Left lung (tissue), 14 donors: ENCODE measurements at places on chromosomes 4 and X. TPM values are rescaled to one million over a fixed set of nuclear protein-coding genes. Genes with fewer than 3 reads are reported as not detected.

DNA sequence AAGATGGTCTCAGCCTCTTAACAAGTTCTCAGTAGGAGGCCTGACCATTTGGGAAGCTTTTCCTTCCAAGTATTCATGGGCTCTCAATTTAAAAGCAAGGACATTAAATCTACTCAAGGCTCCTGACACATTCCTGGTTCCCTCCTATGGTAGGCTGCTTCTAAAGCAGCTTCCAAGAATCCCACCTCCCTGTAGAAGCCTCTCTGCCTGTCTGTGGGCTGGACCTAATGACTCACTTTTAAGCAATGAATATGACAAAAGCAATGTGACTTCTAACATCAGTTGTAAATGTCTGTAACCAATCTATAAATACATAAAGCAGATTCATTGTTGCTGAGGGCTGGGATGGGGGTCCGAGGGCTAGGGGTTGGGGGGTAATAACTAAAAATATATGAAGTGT lies 99.5 kb upstream of the FAM9B start:
- DNase-seq, result no peak

The SLC4A4 gene
- 17.0 TPM for total RNA-seq

The NLGN3 gene
- 1.0 TPM for total RNA-seq

DNA sequence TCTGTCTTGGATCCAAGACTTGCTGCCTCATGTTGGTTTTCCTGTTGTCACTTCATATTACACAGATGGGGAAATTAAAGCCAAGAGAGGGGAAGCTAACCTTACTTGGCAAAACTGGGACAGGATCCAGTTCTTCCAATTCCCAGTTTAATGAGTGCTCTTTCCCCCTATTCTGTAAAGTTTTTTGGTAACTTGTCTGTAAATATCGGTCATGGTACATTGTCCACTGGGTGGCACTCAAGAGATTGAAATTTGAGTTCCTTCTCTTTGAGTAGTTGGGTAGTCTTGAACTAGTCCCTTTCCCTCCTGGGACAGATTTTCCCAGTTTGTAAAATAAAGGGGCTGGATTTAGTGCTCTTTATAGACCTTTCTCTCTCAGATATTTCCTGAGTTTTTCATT lies 12.4 kb upstream of the EOLA2 start:
- no peak for DNase-seq

DNA sequence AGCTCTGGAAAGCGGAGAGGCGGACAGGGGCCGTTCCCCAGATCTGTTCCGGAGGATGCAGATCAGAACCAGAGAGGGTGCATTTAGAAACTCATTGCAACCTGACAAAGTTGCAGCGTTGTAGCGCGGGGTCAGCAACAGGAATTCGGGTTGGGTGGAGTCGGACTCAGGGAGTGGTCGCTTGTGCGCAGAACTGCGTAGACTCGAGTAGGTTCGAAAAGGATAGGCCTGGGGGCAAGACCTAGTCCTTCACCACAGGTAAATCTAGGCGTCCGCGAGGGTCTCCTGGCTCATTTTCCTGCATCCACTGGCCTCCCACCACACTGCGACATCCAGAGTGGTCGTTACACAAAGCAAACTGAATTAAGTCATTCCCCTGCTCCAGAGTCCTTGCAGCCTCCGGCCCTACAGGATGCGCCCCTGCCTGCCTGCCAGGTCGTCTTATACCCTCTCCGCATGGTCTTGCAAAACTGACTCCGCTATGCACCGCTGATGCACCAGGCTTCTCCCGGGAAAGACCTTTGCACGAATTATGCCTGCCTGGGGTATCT lies 4.7 kb upstream of the ZNF518B start:
- no peak for DNase-seq

GRCh38 chrX:11137543-11138139 lies 26.5 kb downstream of the HCCS start:
- DNase-seq, result peak; percentile 24

- no peak for DNase-seq
Observed at GRCh38 chr4:145886871-145887240, 51.8 kb downstream of the ZNF827 start.

DNA sequence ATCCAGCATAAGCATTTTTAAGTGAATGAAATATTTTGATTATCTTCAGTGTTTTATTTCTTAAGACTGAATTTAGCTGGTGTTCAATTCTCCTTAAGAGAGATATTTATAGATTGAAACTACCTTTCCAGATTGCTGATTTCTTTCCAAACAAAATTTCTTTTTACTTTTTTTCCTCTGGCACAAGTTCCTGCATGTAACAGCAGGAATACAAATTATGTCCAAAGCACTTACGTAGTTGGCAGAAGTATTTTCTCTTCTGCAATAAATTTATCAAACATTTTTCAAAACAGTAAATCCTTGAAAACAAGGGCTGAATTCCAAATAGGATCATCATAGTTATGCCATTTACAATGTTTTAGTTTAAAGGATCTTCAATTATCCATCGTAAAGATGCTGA lies 412.6 kb downstream of the IQCM start:
- no peak for DNase-seq

The SYP gene
- total RNA-seq, result 3.0 TPM

The TAF7L gene
- total RNA-seq, result not detected

- DNase-seq, result no peak
Observed at GRCh38 chrX:38087594-38087993, 81.2 kb downstream of the SYTL5 start.

GRCh38 chr4:108336076-108336475 lies 167.3 kb upstream of the LEF1 start:
- no peak for DNase-seq

The DRD5 gene
- 0.09 TPM for total RNA-seq

The MAGEE2 gene
- total RNA-seq, result 0.24 TPM

The LRRC66 gene
- 0.18 TPM for total RNA-seq

GRCh38 chr4:168723020-168723419 lies 226.2 kb downstream of the PALLD start:
- no peak for DNase-seq

DNA sequence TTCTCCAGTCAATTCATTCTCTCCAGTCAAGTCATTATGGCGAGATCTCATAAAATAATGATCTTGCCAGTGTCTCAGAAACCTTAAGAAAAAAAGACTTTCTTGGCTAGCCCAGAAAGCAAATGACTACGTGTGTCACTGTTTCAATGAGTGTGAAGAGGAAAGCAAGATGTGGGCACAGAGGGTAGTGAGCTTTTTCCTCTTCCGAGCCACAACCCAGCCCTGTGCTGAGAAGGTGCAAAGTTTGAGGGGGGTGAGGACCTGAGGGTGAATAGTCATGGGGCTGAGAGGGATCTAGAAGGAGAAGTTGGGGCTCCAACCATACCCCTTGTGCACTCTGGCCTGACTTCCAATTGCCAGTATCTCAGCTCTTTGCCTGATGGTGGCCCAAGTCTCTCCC lies 85.6 kb upstream of the EGFL6 start:
- DNase-seq, result no peak

GRCh38 chrX:19715711-19716638 lies 171.4 kb downstream of the SH3KBP1 start:
- DNase-seq, result no peak

DNA sequence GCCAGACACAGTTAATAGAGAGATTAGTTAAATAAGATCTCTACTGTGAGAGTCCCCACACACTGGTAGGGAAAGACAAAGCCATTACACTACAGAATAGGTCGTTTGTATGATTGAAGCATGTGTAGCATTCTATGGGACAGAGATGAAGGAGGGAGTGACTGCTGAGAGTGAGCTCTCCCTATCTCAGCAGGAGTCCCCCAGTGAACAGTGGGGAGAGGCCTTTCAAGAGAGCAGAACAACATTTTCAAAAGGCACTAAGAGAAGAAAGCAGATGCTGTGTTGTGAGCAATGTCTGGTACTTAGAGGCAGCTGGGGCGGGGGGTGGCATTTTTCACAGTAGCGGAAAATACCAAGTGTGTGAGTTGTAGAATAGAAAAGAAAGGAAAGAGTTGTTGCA lies 413.6 kb downstream of the AFF2 start:
- no peak for DNase-seq

The SUPT20HL2 gene
- not detected for total RNA-seq

DNA sequence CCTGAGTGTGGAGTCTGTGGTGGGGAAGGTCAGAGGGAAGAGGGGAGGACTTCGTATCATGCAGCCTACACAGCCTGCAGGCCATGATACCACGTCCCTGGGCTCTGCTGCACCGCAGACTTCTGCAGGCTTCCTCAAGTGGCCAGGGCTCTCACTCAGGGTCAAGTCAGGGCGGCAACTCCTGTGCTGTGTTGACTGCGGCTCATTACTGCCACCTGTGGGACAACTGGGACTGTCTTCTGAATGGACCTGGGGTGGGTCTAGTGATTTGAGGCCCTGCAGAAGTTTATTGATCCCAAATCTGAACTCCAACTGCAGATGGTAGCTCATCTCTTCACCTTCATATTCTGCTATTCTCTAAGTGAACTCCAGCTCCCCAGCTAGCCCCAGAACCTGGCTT lies 167.1 kb downstream of the NSUN7 start:
- DNase-seq, result peak; percentile 61

GRCh38 chr4:14368391-14368790 lies 633.9 kb upstream of the CPEB2 start:
- no peak for DNase-seq

GRCh38 chr4:73762409-73762808 lies 22.0 kb downstream of the CXCL8 start:
- DNase-seq, result no peak

DNA sequence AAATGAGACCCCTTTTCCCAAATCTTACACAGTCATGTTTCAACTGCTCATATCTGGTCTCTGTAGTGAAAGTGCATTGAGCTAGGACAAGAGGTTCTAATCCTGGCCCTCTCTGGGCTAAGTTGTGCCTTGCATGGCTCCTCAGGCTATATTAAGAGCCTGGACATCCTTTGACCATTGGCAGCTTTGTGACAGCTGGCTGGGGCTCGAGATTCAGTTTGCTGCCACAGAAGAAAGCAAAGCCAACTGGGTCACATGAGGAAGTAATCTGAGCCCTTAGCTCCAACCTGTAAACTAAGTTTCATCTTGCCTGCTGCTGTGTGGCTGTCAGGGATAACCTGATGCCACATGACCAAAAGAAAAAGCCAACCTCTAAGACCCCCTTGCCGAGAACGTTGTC lies 51.8 kb upstream of the JADE1 start:
- DNase-seq, result no peak

GRCh38 chr4:54516556-54517215 lies 141.1 kb upstream of the KIT start:
- DNase-seq, result no peak

GRCh38 chr4:156378033-156378665 lies 424.5 kb upstream of the CTSO start:
- DNase-seq, result no peak

GRCh38 chr4:170589597-170590191 lies 499.9 kb upstream of the AADAT start:
- no peak for DNase-seq

DNA sequence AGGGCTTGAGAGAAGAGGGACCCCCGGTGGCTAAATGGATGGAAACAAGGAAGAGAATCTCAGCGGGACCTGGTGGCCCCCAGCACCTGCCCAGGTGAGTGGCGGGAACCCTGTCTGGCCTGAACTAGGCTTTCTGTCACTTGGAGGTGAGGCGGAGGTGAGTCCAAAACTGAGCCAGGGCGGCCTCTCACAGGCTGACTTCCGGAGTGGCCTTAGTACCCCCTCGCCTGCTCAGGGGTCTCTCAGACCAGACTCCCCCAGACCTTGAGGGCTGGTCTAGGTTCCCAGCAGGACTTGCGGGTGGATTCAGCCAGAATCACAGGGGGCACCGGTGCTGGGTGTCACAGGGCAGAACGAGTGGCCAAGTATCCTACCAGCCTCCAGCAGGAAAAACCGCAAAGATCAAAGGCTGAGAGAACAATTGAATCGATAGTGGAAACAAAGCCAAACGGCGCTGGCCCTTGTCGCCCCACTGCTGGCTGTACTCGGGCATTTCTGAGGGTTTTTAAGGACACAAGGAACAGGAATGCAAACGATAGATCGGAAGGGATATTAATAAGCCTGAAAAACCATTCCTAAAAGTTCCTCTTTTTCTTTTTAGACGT lies 67.8 kb downstream of the WFS1 start:
- DNase-seq, result no peak

- DNase-seq, result no peak
Observed at GRCh38 chrX:12322031-12322430, 183.8 kb downstream of the FRMPD4 start.

The HMGB2 gene
- 47.7 TPM for total RNA-seq

GRCh38 chr4:169054879-169055278 lies 44.8 kb upstream of the CBR4 start:
- no peak for DNase-seq

GRCh38 chr4:43690116-43690515 lies 758.5 kb downstream of the KCTD8 start:
- no peak for DNase-seq

GRCh38 chr4:150375025-150375424 lies 206.9 kb upstream of the MAB21L2 start:
- DNase-seq, result no peak

DNA sequence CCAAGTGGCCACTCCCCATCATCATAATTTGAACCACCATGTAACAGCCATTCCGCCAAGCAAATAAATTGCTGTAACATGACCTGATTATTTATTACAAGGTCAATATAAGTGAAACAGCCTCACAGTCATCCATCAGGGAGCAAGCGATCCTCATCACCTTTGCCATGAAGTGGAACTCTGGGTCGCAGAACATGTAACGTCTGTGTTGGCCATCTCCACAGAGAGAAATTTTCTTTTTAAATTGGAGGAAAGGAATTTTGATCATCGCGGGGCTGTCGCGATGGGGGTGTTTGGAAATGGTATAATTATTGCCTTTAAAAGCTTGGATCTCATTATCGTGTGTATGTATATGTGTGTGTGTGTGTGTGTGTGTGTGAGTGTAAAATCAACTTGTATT lies 90.2 kb downstream of the SHOX start:
- no peak for DNase-seq

- no peak for DNase-seq
Observed at GRCh38 chr4:86679441-86679840, 85.3 kb downstream of the PTPN13 start.

The CDKL5 gene
- total RNA-seq, result 27.1 TPM

GRCh38 chr4:176363072-176363471 lies 43.3 kb downstream of the SPCS3 start:
- DNase-seq, result no peak

GRCh38 chrX:9955506-9955905 lies 11.7 kb upstream of the CLDN34 start:
- DNase-seq, result peak; percentile 59

DNA sequence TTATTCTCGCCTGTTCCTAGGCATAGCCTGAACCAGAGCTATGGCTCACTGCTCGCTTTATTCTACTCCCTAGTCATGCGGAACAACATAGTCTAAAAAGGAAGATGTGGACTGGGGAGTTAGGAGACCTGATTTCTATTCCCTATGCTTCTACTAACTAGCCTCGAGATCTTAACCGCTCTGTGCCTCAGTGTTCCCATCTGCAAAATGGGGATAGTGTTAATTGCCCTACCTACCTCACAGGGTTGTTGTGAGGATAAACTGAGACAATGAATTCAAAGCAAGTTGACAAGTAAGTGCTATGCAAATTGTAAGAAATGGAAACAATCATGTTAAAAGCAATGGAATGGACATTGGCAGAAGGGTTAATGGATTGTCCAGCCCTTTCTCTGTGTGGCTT lies 102.1 kb downstream of the AKAP4 start:
- no peak for DNase-seq
